ENCODE measurements at places on chromosomes 2 and 18.

- no peak for DNase-seq
Observed at GRCh38 chr2:241571821-241572620, 13.5 kb downstream of the BOK start.

- DNase-seq: no peak
Observed at GRCh38 chr18:45670281-45670962, 53.6 kb upstream of the SLC14A1 start.

- no peak for DNase-seq
Observed at GRCh38 chr2:241096979-241097378, 5.1 kb downstream of the MTERF4 start.

DNA sequence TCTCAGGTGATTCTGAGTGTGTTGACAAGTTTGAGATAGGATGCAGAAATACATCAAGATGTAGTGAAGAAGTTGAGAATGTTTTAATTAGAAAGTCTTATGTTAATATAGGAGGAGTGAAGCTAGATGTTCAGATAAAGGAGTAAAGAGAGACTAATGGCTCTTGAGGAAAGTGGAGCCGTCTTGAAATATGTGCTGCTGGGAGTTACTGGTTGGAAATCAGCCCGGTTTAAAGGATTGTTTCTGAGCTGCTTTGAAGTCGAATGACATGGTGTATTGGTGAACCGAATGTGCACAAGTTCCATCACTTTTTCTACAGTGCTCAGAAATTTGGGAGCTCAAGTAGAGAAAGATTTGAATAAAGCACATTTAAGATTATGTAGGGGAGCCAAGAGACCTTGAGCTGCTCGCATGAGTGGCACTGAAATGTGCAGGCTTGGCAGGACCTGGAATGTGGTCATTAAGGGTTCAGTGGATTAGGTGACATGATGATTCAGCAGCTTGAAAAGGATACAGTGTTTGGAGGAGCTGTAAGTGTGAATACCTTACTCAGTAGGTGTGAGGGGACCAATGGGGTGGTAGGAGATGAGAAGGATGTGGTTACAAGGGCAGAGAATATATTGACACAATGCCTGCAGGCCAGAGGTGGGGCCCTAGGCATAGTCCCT, 68.6 kb downstream of the CAB39 start:
- peak; percentile 68 for DNase-seq

GRCh38 chr2:238257786-238258700, 18.2 kb upstream of the HES6 start:
- DNase-seq: no peak

Data from DMS53 (cell line).